Renal cortex interstitium (tissue), 15 donors: ENCODE measurements at places on chromosomes 5 and 9.

DNA sequence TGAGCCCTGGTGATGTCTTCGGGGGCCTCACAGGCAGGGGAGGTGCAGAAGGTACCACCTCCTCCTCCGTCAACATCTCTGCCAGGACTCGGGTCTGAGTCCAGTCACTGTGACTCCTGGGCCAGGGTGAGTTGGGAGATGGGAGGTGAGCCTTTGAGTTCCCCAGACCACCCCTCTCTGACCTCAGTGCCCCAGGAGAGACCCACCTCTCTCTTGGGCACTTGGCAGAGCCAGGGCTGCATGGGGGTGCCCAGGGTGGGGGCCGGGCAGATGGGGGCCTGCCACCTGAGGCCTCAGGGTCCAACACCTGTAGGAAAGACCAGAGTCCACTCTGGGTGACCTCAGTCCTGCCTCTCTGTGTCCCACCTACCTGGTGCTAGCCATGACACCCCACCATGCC is 6.8 kb downstream of the KIF12 start:
- DNase-seq, result no peak

DNA sequence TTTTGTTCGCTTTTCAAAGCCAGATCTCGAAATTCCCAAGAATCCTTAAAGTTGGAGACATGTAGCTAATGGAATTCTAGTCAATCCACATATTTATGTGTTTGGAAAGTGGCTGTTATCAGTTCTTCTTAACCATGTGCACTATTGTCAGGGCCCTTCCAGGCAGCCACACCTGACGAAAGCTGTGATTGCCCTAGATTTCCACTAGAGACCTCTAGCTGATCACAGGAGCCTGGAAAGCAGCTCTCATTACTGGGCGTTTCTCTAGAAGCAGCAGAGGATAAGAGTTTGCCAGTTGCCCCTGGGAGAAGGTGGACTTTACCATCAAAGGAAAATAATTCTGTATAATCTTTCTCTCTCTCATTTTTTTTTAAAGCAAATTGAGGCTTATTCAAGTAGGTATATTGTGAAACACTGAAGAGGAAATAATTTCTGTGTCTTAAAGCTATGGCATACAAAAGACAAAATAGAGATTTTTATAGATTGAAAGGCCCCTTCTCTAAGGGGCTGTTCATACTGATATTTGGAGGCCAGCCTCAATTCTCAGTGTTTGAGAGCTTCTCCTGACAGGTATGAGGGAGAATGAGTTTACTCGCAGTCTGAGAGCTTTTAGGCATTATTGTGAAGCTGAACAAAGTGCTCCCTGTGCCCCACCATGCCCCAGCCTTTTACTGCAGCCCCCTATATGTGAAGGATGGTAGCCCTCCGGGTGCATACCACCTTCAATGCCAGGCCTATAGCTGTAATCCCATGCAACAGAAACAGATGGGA is 405.4 kb upstream of the ACTBL2 start:
- DNase-seq, result no peak

- DNase-seq, result peak; percentile 14
These were observed 353.7 kb downstream of the SLCO4C1 start for GRCh38 chr5:101942321-101942882.

DNA sequence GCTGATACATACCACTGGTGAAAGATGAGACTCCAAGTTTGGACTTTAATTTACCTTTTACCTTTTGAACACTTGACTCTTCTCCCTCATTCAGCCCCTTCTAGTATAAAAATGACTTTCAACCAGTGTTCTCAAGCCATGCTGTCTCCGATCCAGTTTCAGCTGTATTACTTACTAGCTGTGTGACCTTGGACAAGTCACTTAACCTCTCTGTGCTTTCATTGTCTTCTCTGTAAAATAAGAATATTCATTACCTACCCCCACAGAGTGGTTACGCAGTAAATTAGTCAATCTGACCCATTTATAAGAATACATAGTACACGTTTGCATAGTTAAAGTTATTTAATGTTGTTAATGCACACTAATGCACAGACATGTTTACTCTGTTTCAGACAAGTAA is 12.6 kb upstream of the CEMIP2 start:
- no peak for DNase-seq

GRCh38 chr5:22985446-22985845 is 132.3 kb upstream of the CDH12 start:
- no peak for DNase-seq

GRCh38 chr9:91882627-91883026 is 67.4 kb downstream of the ROR2 start:
- DNase-seq, result no peak

DNA sequence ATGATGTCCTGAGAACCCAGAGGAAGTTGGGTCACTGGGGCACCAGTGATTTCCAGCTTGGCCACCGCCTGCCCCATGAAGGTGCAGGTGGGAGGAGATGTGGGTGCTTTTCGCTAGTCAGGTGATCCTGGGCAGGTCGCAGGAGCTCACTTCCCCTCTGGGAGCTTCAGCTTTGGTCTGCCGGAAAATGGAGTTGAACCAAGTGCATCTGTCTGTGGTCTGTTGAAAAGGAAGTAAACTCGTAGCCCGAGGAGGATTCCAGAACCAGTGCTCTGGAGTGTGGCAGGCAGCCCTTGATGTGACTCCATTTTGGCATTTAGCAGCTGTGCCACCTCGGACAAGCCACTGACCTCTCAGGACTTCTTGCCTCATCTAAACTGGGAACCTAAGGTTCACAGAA is 81.8 kb upstream of the HRH2 start:
- no peak for DNase-seq
